NCI-H774 (cell line): ENCODE measurements at places on chromosomes 11 and 22.

DNA sequence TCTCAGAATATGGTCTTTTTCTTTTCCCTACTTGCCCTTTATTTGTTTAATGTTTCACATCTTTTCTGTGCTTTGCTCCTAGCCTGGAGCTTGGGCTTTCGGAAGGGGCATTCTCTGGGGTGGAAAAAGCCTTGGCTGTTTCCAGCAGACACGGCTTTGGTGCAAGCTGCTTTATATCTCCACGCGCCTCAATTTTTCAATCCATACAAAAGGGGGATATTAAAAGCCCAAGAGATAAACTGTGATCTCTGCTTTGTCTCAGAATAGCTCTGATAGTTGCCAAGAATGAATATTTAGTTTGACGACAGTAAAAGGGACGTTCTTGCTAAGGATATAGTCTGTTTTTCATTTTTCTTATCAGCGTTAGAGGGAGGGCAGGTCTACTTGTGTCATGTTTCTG is 194.0 kb upstream of the KIRREL3 start:
- DNase-seq: no peak

GRCh38 chr11:77036398-77036797 is 2.2 kb downstream of the B3GNT6 start:
- peak; percentile 47 for DNase-seq

DNA sequence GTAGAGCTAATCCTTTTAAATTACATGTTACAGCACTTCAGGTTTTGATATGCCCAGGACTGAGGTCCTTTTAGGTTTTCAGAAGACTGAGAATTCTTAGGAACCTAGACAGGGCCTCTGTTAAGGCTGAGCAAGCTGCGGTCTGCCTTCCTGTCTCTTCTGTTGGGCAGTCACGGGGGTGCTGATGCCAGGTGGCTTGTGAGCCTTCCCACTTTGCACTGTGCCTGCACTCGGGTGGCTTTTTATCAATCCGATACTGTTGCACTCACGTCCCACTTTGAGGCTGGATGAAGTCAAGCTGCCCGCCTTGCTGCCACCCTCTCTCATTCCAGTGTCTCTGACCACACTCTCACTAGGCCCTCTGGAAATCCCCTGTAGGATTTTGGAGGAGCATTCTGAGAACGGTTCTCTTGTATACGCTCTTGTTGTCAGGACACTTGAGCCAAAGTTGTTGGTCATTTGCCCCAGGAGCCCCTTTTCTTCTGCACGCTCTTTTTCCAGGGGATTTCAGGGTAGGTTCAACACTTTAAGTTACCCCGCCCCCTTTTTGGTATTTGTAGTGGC is 141.8 kb downstream of the TEAD1 start:
- DNase-seq: no peak

DNA sequence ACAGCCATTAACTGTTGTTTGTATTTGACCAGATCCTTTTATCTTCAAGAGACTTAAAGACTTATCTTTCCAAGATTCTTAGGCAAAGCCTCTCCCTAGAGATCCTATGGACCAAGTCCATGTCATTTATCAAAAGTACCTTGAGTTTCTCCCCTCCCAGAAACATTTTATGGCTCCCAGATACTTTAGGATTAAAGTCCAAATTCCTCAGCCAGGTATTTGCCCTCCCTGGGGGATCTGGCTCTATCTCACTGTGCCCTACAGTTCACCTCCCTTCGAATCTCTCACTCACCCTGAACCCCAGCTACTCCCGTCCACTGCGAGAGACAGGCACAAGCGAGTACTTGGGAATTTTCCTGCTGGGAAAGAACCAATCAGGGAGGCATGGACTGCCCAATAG is 11.9 kb downstream of the MS4A8 start:
- DNase-seq: no peak

- DNase-seq: no peak
Observed at GRCh38 chr22:37546437-37547250, 13.6 kb upstream of the CDC42EP1 start.

GRCh38 chr22:28075358-28075981 is 156.4 kb upstream of the PITPNB start:
- DNase-seq: no peak

GRCh38 chr11:69204941-69205742 is 49.4 kb downstream of the SMIM38 start:
- no peak for DNase-seq

DNA sequence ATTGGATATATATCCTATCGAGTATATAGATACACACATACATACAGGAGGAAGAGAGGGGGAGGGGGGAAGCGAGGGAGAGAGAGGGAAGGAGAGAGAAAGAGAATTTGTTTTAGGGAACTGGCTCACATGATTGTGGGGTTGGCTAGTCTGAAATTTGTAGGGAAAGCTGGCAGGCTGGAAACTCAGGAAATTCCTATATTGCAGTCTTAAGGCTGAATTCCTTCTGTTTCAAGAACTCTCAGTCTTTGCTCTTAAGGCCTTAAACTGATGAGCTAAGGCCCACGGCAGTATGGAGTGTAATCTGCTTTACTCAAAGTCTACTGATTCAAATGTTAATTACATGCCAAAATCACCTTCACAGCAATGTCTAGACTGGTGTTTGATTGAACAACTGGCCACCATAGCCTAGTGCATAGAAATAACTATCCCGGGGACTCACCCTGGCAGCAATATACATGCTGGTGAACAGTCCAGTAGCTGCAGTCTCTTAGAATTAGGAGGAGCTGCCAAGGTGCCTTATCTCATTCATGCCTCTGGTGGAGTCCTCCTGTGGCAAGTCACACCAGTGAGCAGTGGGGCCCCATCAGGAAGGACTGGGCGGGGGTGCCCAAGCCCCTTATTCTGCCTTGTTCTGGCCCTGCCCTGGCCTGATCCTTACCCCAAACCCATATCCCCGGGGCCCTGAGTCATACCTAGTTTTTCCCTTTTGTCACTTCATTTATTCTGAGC is 59.7 kb upstream of the AMPD3 start:
- no peak for DNase-seq

DNA sequence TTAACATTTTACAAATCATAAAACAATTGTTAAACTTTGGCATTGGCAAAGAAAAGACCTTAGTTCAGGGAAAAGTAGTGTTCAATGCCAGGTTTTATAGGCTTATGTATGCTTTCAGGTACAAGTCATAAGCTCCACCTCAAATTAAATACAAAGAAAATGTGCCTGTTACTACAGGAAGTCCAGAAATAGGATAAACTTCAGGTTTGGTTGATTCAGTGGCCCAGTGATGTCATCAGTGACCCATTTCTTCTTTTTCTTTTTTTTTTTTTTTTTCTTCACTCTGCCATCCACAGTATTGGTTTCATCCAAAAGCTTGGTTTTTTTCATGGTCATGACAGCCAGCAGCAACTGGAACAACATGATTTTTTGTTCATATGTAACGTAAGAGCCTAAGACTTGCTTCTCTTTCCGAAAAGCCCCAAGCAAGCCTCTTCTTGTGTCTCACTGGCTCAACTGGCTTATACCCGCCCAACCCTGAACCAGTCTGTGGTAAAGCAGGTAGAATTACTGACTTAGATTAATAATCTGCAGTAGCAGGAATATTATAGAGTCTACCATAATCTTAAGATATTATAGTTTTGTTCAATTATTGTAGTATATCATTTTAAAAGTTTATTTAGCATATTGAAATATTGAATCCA is 46.2 kb downstream of the TTC17 start:
- DNase-seq: no peak

DNA sequence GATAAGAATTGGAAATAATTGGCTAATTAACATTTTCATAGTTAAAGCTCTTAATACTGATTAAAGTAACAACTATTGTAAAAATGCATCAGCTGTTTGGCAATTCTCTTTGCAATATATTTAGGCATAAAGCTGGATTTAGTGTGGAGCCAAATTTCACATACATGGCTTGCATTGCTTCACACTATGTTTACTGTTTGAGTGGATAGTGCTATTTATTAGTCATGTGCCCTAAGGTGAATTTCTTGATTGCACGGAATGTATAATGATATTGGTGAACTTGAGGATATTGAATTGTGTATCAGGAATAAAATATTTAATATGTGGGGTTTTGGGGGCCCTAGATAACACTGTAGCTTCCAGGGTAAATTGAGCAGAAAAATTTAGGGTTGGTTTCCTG is 100.9 kb downstream of the AASDHPPT start:
- no peak for DNase-seq

GRCh38 chr22:30326706-30327362 is at the start of gene TBC1D10A:
TSS of gene TBC1D10A (minus strand) at chr22:30326941. CDS start at chr22:30326881, 60 bp downstream.
- peak; percentile 79 for DNase-seq

DNA sequence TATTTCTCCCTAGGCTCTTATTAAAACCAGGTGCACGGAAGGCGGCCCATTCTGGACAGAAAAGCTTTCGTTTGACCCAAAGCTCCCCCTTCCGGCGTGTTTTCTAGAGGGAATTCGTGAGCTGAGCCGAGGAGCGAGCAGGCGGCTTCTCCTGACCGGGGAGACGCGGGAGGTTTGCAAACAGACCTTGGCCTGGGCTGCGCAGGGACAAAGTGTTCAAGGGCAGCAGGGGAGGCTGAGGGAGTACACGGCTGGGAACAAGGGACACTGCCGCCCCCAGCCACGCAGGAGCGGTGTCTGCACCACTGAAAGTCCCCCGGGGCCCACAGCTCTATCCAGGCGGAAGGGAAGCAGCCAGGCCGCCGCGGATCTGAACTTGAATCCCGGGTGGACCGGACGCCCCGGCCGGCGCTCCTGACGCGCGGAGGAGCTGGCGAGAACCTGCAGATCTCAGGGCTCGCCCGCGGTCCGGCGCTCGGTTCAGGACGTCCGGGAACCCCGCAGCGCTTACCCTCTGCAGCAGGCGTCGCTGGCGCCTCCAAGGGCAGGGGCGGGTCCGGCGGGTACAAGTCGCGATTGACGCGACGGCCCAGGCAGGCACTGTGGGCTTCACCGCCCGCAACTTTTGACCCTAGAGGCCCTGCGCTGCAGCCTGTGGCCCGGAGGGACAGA is 101.9 kb downstream of the WT1 start:
- no peak for DNase-seq

DNA sequence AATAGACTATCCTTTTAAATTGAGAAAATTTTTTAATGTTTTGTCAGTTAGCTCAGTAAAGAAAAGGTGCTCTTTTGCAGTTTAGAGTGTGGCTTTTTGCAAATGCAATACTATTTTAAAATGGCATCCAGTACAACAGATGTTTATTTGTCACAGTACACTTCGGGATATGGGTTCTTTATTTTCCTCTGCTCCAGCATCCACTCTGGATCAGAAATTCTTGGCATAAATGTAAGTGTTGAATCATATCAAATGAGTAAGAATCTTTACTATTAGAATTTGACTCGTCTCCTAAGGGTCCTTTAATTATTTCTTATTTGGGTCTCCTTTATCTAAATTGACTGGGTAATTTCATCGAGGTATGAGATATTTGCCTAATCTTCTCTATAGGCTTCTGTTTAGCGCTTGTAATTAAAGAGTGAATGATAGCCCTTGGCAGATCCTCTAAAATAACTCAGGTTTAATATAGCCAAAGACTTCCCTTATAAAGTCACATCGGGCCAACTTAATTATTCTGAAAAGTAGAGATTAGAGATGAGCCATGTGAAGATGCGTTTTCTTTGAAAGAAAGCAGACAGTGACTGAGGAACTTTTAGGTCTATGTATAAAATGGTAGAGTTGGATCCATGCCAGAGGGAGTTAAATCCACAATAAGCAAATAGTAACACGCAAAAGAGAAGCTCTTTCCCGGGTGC is 132.7 kb downstream of the CASP12 start:
- no peak for DNase-seq

- no peak for DNase-seq
Observed at GRCh38 chr11:60919320-60919719, 4.9 kb upstream of the TMEM132A start.

DNA sequence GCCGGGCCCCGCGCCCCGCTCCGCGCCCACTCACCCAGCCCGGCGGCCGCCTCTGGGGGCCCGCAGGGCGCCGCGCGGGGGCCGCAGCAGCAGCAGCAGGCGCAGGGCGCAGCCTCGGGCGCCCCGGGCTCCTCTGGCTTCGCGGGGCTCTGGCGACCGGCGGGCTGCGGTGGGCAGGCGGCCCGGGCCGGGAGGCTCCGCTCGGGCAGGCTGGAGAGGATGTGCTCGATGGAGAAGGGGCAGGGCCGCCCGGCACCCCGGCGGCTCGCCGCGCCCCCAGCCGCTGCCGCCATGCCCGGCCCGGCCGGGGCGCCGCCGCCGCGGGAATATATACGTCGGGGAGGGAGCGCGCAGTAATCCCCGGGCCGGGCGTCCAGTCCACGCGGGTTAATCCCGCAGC is at the start of gene GSC2:
Gene GSC2 (minus strand): TSS at position 302 of the 400 bp plus-strand sequence. CDS start 9 bp downstream, at position 293.
- no peak for DNase-seq

GRCh38 chr11:127338380-127339259 is 338.1 kb upstream of the KIRREL3 start:
- no peak for DNase-seq

GRCh38 chr11:77619576-77620198 is 17.9 kb downstream of the CLNS1A start:
- peak; percentile 49 for DNase-seq

GRCh38 chr11:120517801-120518291 is 6.3 kb downstream of the GRIK4 start:
- no peak for DNase-seq

DNA sequence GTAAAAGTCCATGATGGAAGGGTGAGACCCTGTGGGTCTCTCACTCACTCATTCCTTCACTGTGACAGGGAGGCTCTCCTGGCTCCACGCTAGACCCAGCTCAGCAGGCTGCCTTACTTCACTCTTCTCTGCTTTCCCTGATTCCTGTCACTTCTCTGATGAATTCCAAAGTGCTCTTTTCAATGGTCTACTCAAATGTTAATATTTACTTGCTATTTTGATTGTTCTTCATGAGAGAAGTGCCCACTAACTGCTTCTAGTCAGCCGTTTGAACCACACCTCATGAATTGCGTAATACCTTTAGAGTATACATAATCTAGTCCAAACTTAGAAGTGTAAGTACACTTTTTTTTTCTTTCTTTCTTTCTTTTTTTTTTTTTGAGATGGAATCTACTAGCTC is 1350.2 kb upstream of the RAG2 start:
- DNase-seq: no peak

- no peak for DNase-seq
Observed at GRCh38 chr11:70075836-70076235, 2.3 kb upstream of the ANO1 start.

DNA sequence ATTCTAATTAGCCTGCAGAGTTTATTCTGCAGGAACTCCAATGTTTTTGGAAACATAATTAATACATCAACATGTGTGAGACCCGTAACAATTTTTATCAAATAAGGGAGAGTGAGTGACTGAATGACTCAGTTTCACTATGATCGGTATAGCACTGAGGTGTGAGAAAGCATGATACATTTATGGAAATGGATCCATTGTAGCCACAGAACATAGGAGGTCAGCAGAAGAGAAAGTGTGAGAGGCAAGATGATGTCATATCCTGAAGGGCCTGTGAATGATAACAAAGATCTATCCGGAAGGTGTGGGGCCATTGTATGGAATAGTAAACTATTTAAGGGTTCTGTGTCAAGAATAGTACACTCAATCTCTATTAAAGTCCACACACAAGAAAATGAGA is 1406.1 kb upstream of the TENM4 start:
- no peak for DNase-seq

- no peak for DNase-seq
Observed at GRCh38 chr11:64717268-64717578, 5.8 kb downstream of the NRXN2 start.

- DNase-seq: no peak
Observed at GRCh38 chr11:48044577-48044976, 64.2 kb downstream of the PTPRJ start.
